ENCODE measurements at places on chromosomes 3 and 15.
A peak's percentile ranks its signal among the peaks of the same experiment; 100 is the strongest.

- no peaks in the 10 kb centered on the region for H3K27me3 ChIP-seq
- H3K4me3 ChIP-seq = no peak overlapping the region
- H3K36me3 ChIP-seq = no peaks in the 10 kb centered on the region
- no peak overlapping the region for H3K27ac ChIP-seq
Observed at GRCh38 chr3:180698760-180699270, 19.5 kb upstream of the CCDC39 start.

DNA sequence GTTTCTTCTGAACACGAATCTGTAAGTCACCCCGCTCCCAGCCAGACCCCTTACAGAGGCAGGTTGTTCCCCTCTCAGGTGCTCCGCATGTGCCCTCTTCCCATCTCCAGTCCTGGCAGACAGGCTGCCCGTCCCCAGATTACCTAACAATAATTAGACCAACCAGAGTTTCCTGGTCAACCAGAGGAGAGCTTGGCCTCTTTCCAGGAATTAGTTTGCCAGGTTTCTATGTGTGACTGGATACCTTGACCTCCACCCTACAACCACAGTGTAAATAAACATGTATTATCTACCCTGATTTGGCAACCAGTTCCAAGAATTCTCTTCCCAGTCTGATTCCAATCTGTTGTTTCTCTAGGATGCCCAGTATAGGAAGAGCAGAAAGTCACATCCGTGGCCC is 178.0 kb upstream of the UMPS start:
- H3K4me1 ChIP-seq = peaks cover 27% of the 10 kb centered on the region
- DNase-seq = no peak

GRCh38 chr15:99931703-99932603 is 198.7 kb upstream of the LYSMD4 start:
- no peak for DNase-seq
- no peaks in the 10 kb centered on the region for H3K4me1 ChIP-seq
- H3K4me3 ChIP-seq = no peak overlapping the region
- H3K27me3 ChIP-seq = no peaks in the 10 kb centered on the region
- H3K27ac ChIP-seq = no peak overlapping the region
- H3K36me3 ChIP-seq = no peaks in the 10 kb centered on the region

GRCh38 chr3:50971487-50971924 is 296.8 kb downstream of the DOCK3 start:
- H3K4me1 ChIP-seq = no peaks in the 10 kb centered on the region
- DNase-seq = peak; percentile 51
- H3K27me3 ChIP-seq = no peaks in the 10 kb centered on the region
- H3K27ac ChIP-seq = no peak overlapping the region

DNA sequence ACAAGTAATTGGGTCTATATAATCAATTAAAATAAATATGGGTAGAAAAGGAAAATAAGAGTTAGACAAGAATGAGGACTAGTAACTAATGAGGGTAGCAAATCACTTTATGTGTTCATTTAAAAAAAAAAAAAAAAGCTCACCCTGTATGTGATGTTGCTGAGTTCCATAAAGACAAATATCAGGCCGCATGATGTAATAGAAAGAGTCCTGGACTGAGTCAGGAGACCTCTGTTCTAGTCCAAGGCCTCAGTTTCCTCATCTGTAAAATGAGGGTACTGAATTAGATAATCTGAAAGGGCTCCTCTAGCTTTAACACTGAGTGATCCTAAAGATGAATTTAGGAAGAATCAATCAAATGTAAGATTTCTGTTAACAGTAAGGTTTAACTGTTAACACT is 117.6 kb downstream of the TBL1XR1 start:
- H3K4me1 ChIP-seq = no peaks in the 10 kb centered on the region
- DNase-seq = no peak
- H3K36me3 ChIP-seq = peaks cover 2% of the 10 kb centered on the region
- no peaks in the 10 kb centered on the region for H3K27me3 ChIP-seq

DNA sequence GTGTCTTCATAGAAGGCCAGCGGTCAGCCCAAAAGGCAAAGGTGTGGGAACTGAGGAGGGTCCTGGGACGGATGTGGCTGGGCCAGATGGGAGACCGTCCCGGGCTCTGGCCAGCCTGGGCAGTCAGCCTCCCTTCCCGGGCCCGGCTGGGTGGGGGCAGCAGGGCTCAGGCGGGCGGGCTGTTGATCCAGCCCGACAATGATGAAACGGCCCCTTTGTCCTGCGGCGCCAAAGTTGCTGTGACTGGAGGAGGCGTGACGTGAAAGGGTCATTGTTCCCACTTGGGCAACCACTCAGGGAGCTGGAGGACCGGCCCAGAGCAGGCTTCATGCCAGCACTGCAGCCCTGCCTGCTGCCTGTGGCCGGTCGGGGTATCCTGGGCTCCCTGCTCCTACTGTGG is 16.5 kb downstream of the DUSP7 start:
- no peak for DNase-seq
- no peak overlapping the region for H3K4me3 ChIP-seq
- no peaks in the 10 kb centered on the region for H3K27me3 ChIP-seq
- H3K4me1 ChIP-seq = peaks cover 87% of the 10 kb centered on the region
